NCI-H1105 treated with DMSO at 0.1 percent for 48 hours (cell line): ENCODE measurements at places on chromosomes 6 and 20.

GRCh38 chr6:163412341-163412740, 2.2 kb upstream of the QKI start:
- no peak for DNase-seq

DNA sequence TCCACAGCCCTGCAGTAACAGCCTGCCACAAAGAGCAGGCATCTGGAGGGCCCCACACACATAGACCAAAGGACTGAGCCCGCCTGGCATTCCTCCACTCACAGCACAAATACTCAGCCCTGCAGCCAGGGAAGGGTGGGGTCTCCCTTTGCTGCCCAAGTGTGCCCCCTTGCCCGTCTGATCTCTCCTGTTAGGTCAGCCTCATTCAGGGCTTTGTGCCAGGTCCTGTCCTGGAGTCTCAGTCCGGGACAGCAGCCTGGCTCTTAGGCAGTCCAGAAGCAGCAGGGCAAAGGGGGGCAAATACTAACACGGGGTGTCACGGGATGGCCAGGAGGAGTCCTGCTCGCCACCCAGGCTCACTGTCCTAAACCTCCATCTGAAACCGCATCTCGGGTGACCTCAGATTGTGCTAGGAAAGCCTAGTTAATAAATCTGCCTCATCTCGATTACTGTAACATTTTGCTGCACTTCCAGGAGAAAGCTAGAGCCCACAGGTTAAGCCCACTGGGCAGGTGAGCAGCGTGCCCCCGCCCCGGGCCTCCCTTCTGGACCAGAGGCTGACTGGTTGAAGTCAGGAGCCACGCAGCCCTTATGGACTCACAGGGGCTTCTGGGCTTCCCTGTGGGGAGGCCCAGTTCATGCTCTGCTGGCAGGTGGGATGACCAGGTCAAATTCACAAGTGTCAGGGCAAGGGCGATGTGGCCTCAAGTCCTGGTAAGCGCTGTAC, 3.2 kb upstream of the OGFR start:
- DNase-seq: no peak

- DNase-seq: no peak
Measured at GRCh38 chr6:109720311-109720710, 29.2 kb downstream of the FIG4 start.

- no peak for DNase-seq
Measured at GRCh38 chr6:16157492-16157891, 28.6 kb downstream of the MYLIP start.

DNA sequence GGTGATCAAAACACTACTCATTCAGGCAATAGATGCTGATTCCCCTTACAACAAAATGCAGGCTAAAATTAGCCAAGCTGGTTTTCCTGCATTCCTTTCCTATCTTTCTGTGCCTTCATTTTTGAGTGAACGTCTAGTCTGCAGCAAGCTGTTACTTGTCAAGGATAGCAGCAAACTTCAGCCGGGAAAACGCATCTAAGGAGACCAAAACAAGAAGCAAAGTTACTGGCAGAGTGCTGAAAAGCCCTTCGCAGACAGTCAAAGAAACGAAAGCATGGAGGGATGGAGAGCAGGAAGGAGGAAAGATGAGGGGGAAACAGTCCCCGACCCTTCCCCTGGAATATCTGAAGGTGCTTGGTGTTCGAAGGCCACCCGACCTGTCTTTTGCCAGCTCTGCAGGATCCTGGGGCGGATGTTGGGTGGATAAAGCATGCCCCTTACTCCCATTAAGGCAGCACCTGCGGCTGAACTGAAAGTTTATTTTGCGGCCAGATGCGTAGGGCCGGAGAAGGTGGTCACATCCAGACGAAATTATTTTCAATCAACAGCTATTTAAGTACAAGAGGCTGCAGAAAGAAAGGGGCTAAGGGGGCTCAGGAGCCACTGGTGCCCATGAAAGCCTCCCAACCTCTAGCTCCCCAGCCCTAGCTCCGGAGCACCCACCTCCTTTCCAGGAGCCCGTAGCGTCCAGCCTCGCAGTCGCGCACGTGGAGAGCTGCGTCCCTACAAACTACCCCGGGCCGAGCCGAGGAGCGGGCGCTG, 538 bp downstream of the FERMT1 start:
- peak; percentile 59 for DNase-seq

DNA sequence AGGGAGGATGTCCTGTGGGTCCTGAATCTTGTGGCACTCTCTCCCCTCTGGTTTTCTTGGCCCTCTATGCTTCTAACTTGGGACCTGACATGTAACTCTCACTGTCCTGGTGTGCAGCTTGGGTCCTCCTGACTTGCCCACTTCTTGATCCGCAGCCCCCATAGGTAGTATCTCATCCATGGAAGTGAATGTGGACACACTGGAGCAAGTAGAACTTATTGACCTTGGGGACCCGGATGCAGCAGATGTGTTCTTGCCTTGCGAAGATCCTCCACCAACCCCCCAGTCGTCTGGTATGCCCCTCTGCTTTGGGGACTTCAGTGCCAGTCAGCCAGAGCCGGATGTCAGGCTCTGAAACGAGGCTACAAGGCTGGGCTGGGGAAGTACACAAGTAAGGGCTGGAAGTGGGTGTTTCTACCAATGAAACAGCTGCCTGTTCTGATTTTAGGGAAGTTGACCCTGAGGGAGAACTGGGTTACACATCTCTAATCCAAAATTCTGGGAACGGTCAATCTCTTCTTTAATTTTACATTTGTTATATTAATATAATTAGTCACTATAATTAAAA, 641 bp downstream of the DBNDD2 start:
- DNase-seq: no peak

DNA sequence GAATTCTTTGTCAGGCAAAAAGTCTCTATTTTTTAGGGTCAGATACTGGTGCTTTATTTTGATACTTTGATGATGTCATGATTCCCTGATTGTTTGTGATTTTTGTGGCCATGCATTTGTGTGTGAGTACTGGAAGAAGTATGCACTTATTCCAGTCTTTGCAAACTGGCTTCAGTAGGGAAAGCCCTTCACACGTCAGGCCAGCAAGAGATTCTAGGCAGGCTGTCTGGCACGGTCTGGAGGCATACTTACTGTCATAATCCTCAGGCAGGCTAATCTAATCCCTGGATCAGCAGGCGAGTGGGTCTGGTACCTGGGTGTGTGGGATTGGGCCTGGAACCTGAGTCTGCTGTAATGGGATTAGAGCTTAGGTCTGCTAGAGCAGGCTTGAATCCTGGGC, 391.8 kb upstream of the MMS22L start:
- DNase-seq: no peak

GRCh38 chr6:35192301-35192860, 21.4 kb upstream of the SCUBE3 start:
- no peak for DNase-seq

- DNase-seq: peak; percentile 90
Measured at GRCh38 chr20:31861385-31862156, 8.8 kb downstream of the DUSP15 start.

DNA sequence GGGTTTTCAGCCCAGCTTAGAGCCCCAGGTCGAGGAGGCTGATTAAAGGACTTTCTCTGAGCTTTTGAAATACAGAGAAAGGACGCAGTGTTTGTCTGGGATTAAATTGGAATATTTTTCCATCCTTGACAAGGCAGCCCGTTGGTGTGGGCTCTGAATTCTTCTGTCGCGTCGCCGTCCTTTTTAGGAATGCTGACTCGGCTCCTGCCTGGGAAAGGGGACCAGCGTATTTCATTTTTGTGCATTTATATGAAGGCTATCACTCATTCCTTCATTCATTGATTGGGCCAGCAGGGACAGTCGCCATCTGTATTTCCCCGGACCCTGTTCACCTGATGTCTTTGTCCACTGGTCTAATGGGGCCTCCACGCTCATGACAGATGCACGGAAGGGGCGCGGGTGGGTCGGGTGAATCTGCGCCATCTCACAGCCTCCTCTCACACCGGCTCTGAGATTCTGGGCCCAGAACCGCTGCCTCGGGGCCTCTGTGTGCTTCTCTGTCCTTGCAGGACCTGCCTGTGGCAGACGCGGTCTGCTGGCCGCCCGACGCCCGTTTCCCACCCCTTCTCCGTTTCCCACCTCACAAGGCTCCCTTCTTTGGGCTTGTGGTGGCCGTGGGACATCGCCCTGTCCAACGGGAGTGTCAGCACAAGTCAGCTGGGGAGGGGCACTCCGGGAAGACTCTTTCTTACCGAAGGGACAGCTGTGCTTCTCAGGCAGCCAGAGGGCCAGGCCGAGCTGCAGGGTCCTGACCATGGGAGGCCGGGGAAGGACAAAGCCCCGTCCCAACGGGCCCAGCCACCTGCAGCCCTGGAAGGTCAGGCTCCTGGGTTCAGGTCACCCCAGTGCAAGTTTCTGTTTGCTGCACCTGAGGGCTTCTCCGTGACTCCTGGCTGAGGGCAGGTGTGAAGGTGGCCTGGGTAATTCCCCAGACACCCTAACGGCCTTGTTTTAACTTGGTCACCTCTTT, 157.3 kb downstream of the TAF4 start:
- no peak for DNase-seq

DNA sequence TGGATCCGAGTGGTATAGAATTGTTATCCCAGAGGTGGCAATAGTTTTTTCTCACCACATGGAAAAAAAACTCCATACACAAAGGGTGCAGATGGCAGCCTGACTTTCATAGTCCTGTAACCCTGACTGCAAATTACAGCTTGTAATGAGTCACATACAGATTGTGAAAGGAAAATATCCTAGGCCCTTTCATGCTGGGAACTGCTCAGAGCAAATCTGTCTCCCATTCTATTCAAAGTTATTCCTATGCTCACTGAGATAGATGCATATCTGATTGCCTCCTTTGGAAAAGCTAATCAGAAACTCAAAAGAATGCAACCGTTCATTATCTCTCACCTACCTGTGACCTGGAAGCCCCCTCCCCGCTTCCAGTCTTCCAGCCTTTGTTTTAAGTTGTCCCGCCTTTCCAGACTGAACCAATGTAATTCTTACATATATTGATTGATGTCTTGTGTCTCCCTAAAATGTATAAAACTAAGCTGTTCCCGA, 108.7 kb upstream of the MAP3K4 start:
- DNase-seq: no peak

DNA sequence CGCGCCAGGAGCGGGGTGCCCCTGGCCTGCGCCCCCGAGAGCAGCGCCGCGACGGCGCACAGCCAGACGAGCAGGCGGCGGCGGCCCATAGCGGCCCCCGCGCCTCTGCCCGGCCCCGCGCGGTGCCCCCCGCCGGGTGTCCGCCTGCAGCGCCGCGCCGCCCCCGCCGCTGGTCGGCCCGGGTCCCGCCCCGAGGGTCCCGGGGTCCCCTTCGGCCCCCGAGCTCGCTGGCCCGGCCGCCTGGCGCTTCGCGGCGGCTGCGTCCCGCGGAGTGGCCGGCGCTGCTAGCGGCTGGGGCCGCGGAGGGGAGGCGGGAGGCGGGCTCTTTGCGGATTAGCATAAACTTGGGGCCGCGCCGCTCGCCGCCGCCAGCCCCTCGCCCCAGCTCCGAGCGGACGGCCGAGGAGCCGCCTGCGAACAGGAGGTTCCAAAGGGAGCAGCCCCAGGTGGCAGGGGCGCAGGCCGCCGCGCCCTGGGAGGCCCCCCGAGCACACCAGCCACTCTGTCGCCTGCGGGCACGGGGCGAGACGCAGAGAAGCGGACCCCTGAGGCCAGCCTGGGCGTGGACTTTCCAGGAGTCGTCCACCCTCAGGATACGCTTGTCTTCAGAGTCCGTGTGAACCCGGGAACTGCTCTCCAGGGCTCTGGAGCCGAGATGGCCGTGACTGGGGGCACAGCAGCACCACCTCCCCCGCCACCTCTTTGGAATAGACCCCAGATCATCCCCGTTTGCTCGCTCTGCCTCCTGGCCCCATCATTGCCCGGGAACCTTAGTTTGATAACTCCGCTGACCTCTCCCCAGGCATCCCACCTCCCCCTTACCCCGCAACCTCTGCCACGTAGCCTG, at the start of gene EMILIN3:
EMILIN3 (minus strand) TSS at position 273 of the 847 bp plus-strand sequence; CDS start at position 89, 184 bp downstream.
- peak; percentile 7 for DNase-seq

GRCh38 chr6:29813066-29813465, 14.6 kb upstream of the HLA-G start:
- DNase-seq: no peak

- peak; percentile 61 for DNase-seq
Measured at GRCh38 chr20:63119121-63119962, 96.6 kb downstream of the YTHDF1 start.

- no peak for DNase-seq
Measured at GRCh38 chr6:42017021-42017643, 33.2 kb upstream of the TAF8 start.

- no peak for DNase-seq
Measured at GRCh38 chr6:34150766-34151165, 4.9 kb upstream of the GRM4 start.

DNA sequence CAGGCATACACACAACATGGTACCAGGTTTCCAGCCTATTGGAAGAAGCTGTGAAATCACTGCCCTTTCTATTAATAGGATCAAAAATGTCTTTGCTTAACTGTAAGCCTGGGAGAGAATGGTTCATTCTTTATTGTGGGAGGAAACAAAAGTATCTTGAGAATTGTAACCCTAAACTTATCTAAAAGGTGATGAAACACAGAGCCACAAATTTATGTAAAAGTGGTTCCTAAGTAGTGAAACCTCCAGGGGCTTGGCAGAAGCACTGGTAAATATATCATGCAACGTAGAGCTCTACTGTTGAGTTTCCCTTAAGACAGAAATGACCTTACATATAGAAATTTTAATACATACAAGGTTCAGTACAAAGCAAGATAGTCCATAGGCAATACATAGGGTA, 17.2 kb upstream of the NOX3 start:
- DNase-seq: no peak

DNA sequence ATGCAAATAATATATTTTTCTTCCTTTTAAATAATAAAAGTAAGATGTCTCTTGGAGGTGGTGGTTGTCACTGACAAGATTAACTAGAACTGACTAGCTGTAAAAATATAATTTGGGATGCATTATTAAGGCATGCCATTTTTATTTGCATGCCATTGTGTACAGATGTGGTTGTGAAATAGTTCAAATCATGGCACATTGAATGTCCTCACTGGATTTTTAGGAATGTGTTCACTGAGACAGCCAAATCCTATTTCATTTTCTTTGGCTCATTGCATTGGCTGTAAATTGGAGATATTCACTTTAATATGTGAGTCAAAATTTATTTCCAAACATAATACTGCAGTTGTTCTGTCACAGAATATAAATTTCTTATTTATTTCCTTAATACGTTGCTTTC, 62.3 kb downstream of the ESR1 start:
- no peak for DNase-seq

- DNase-seq: peak; percentile 94
Measured at GRCh38 chr6:96521644-96522464, at the start of gene UFL1. UFL1 (plus strand) TSS chr6:96521806; CDS start chr6:96521874, 68 bp downstream.

- DNase-seq: no peak
Measured at GRCh38 chr6:143872201-143872600, 7.9 kb downstream of the ZC2HC1B start.

- DNase-seq: no peak
Measured at GRCh38 chr6:36544228-36544627, 3.1 kb downstream of the STK38 start.

- no peak for DNase-seq
Measured at GRCh38 chr20:59837623-59838394, 95.6 kb downstream of the SYCP2 start.
